Activated CD4-positive, alpha-beta T cell treated with anti-CD3 and anti-CD28 coated beads, Interleukin-2, amount 10 ng/mL, durations not matched to agents 24 days and 14 days (primary cell): ENCODE measurements at places on chromosomes 11 and 22. TPM values are rescaled to one million over a fixed set of nuclear protein-coding genes. Genes with fewer than 3 reads are reported as not detected.

Gene FANCF
- 17.2 and 19.1 TPM in 2 replicates for total RNA-seq

Gene ANO1
- total RNA-seq: not detected in 2 replicates

Gene MMP27
- not detected in 2 replicates for total RNA-seq

Gene KCTD14
- 0.35 TPM in 1 of 2 replicates, not detected in the other for total RNA-seq

Gene HPS4
- 47.0 and 51.2 TPM in 2 replicates for total RNA-seq

Gene TSPAN4
- 14.8 and 15.1 TPM in 2 replicates for total RNA-seq
